ENCODE measurements at places on chromosomes 13 and 19.

DNA sequence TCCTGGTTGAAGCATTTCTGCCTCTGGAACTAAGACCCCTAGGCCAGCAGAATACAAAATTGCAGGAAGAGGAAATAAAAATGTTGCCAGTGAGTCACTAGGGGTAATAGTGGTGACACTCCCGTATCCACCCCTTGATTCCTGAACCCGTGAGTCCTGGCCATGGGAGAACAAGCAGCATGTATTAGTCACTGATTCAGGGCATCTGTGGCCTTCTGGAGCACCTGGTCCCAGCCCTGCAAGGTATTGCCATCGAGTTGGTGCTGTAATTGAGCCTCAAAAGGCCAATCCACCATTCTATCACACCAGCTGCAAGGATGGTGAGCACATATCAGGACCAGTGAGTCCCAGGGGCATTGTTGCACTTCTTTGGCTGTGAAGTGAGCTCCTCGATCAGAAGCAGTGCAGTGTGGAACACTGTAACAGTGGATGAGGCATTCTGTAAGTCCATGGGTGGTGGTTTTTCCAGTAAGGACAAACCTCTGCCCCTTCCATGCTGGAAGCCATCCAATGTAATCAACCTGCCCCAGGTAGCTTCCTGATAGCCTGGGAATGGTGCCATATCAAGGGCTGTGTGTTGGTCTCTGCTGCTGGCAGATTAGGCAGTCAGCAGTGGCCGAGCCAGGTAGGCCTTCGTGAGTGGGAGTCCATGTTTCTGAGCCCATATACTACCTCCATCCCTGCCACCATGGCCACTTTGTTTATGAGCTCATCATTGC, 39.6 kb downstream of the C1QTNF9 start:
- no peak for DNase-seq

GRCh38 chr13:94327318-94327717, 152.2 kb downstream of the DCT start:
- no peak for DNase-seq

DNA sequence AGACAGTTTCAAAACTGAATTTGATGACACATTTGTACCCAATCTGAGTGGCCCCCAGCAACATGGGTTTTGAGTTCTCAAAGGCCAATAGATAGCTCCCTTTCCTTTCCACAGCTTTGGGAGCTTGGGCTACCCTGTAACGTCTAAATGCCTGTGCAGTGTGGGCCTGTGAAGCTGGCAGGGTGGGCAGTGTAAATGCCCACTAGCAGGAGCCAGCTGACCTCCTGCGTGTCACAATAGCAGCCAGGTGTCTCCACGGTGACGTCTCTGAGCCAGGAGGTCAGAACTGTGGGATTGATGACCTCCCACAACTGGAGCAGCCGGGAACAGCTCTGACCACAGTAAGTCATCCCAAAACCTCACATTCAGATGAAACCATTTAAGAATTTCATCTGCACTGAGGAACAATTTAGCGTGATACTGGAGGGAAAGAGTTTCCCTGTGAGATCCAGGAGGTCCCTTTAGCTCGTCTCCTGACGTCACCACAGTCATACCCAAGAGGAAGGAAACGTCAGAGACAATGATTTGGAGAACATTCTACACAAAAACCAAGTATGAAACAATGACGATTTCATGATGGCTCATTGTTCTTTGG, at the start of gene IPO5:
Gene IPO5 (plus strand): TSS at position 300 of the 595 bp plus-strand sequence. CDS start 23,022 bp downstream, outside the sequence.
- no peak for DNase-seq

DNA sequence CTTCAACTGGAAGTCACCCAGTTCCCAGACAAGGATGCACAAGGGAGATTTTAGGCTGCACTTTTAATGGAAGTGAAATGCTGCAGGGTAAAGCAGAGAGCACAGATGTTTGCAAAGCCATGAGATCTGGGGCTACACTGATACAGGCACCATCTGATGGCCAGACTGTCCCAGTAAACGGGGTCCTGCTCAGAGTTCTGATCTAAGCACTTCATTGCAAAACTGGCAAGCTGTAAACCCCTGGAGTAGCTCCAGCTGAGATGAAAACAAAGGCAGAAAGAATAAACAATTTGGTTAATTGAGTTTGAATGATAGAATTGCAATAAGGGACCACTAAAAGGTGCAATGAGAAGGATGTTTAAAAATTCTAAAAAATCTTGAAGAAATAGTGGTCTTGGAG, 197.1 kb downstream of the OXGR1 start:
- no peak for DNase-seq

GRCh38 chr13:50855681-50856080, 12.2 kb upstream of the DLEU7 start:
- DNase-seq: no peak

DNA sequence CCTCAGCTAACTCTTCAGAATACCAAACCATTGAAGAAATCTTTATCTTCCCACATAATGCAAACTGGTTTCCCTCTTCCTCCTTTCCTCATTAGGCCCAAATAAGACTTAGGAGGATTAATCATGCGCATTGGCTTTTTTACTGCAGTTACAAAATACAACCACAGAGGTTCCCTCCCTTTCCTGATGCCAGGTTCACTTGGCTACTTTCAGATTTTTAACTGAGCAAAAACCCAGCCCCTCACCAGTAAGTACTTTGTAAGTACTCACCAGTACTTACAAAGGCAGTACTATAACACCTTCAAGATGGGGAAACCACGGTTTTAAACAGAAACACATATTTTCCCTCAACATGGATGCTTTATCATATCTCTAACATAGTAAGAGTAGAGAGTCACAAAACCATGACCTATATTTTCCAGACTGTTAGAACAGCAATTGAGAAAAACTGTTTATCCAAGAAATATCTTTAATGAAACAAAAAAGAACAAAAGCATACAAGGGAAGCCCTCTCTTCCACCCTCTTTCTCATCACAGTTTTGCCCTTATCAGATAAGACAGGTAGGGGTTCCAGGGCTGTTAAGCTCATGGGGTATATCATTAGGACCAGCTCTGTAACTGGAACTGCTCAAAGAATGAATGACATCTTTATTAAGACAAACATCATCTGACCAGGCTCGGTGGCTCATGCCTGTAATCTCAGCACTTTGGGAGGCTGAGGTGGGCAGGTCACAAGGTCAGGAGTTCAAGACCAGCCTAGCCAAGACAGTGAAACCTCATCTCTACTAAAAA, 12.7 kb downstream of the FOXO1 start:
- no peak for DNase-seq

GRCh38 chr13:23680845-23681669, 110.8 kb downstream of the TNFRSF19 start:
- no peak for DNase-seq

DNA sequence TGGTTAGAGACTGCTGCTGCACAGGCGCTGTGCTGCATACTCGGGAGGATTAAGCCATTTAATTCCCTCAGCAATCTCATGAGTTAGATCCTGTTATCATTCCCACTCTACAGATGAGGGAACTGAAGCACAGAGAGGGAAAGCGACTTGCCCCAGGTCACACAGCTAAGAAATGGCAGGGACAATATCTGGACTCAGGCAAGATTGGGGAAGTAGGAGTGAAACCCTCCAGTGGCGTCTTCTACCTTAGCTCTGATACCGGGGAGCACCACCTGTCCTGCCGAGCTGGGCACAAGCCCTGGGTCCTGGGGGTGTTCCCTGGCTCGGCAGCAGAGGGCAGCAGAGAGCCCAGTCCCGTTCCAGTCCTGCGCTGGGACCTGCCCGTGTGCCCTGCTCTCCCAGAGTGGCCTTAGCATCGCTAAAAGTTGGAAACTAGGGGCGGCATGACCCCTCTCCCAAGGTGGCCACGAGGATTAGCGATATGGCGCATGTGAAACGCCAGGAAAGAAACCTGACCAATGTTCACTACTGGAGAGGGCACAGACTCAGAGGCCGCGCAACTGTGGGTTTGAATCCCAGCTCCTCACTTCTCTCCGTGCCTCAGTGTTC, 20.5 kb downstream of the CYTH2 start:
- DNase-seq: peak; percentile 73

GRCh38 chr13:111243981-111244380, 76.5 kb upstream of the TEX29 start:
- no peak for DNase-seq

DNA sequence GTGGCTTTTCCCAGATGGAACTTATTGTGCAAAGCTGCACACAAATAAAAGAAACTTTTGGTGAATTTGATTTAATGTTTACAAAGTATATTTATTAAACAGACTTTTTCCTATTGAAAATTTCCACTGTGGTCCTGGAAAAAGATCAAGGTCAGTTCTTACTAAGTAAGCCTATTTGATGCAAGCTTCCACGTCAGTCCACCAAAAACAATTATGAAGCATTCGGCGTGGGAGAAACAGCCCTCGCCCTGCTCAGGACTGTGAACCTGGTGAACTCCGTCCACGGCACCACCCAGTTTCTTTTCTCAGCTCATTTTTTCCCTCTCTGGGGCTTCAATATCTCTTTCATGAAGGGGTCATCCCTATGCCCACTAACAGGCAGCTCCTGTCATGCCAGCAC, 149.8 kb downstream of the EFNB2 start:
- no peak for DNase-seq

DNA sequence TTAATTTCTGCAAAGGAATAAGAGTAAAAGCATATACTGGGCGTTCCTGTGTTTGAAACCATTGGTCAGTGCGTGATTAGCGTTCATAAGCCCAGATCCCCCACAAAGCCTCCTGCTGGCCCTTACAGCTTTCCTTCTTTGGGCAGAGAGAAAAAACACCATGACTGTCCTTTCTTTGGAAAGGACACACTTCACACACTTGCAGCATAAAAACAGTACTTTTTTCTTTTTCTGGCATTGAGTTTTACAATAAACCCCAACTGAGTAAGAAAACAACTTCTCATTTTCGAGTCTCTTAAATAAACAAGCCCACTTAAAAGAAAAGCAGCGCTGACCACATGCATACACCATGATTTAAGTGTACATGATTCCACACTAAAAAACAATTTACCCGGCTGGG, 35.8 kb downstream of the SMAD9 start:
- no peak for DNase-seq

- no peak for DNase-seq
Measured at GRCh38 chr19:504616-505015, 2.7 kb upstream of the TPGS1 start.

DNA sequence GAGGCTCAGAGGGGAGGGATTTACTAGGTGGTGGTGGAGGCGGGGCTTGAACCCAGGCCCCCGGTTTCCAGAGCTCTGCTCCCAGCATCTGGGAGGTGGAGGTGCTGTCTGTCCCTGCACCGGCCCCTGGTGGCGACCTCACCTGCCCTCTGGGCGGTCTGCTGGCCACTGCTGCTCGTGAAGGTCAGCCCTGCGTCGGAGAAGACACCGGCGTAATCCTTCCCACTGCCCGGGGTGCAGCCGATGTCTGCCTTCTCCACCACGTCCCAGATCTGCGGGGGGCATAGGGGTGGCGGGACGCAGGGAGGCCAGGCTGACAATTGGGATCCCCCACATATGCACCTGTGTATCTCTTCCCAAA, 12.8 kb downstream of the C3 start:
- no peak for DNase-seq

GRCh38 chr19:33687481-33688170, 65.9 kb downstream of the CHST8 start:
- DNase-seq: no peak

GRCh38 chr13:30346153-30346788, 38.9 kb upstream of the KATNAL1 start:
- DNase-seq: no peak

DNA sequence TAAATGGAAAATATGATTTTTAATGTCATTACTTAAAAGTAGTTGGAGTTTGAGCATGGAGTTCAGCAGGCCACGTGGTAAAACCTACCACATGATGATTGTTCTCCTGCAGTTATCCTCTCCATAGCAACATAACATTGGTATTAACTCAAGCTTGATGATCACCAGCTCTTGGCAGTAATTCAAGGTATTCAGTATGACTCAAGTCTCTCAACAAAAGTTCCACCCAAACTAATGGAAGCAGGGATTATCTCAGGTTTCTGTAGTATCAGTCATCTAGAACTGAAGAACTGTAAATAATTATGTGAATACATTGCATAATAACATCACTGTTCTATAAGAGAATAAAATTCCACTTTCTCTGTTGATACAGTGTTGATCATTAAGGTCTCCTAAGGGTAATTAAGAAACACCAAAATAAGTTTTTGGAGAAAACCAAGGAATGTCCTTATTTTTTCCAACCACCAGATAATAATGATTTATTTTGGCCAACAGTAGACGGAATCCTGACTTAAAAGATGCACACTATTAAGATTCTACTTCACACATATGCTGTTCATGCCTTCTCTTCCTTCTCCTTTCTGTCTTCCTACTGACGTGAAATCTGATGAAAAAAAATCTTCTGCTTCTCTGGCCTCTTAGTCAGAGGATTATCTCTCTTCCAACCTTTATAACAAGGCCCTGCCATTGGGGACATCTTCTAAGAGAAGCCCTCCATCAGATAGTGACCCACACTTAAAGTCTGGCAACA, 1092.3 kb downstream of the EFNB2 start:
- DNase-seq: peak; percentile 4

DNA sequence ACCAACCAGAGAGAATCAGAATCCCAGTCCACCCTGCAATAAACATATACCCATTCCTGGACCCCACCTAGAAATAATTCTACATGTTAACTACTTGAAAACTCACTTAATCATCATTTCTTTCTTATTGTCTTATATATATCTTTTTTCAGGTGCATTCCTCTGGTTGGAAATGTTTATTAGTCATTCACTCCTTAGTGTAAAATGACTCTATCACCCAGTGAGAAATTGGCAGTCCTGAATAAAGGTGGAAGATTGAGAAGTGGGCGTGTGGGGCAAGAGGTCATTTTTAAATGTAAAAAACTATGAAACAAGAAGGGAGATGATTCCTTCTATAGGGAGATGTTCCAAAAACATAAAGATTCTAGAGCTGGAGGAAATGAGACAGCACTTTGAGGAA, 101.2 kb upstream of the MBNL2 start:
- DNase-seq: no peak
